Parietal lobe (tissue), 2 donors: ENCODE measurements at places on chromosomes 11 and 22. TPM values are rescaled to one million over a fixed set of nuclear protein-coding genes. Genes with fewer than 3 reads are reported as not detected.

CCDC87 gene
- total RNA-seq = 0.63 TPM

MMP13 gene
- total RNA-seq = not detected

PDE3B gene
- 52.0 TPM for total RNA-seq

POTEH gene
- total RNA-seq = not detected

NAT10 gene
- total RNA-seq = 23.5 TPM

CYP2R1 gene
- 48.8 TPM for total RNA-seq

OR10A2 gene
- not detected for total RNA-seq

DKK3 gene
- 226 TPM for total RNA-seq

SULT4A1 gene
- 55.7 TPM for total RNA-seq

PRODH gene
- total RNA-seq = 2.8 TPM

GPR83 gene
- total RNA-seq = 0.63 TPM

OR5M8 gene
- not detected for total RNA-seq

SAA4 gene
- not detected for total RNA-seq

KCNQ1 gene
- total RNA-seq = not detected

DBX1 gene
- not detected for total RNA-seq

C11orf68 gene
- 11.6 TPM for total RNA-seq

KLHL35 gene
- 36.0 TPM for total RNA-seq

ANKK1 gene
- not detected for total RNA-seq

TPBGL gene
- not detected for total RNA-seq

CNGA4 gene
- 0.63 TPM for total RNA-seq

NLRP14 gene
- total RNA-seq = 1.6 TPM

RAC2 gene
- not detected for total RNA-seq

DRICH1 gene
- 1.6 TPM for total RNA-seq

DCPS gene
- 5.3 TPM for total RNA-seq

SORL1 gene
- total RNA-seq = 116 TPM

DDI1 gene
- total RNA-seq = not detected

OR52L1 gene
- not detected for total RNA-seq

PKP3 gene
- not detected for total RNA-seq

TMPRSS6 gene
- not detected for total RNA-seq

OR52I1 gene
- total RNA-seq = not detected

HIC2 gene
- total RNA-seq = 17.8 TPM

TBX10 gene
- not detected for total RNA-seq

SOX10 gene
- total RNA-seq = 3.4 TPM

OR4D5 gene
- not detected for total RNA-seq

MUC15 gene
- total RNA-seq = not detected

RTN4RL2 gene
- total RNA-seq = 1.6 TPM

OR52A1 gene
- total RNA-seq = not detected

TSKU gene
- 14.7 TPM for total RNA-seq

KRTAP5-2 gene
- total RNA-seq = not detected

FOXRED1 gene
- total RNA-seq = 22.5 TPM

KDM4D gene
- total RNA-seq = 0.94 TPM

ATG16L2 gene
- 10.0 TPM for total RNA-seq

ALG12 gene
- 20.7 TPM for total RNA-seq

IFITM10 gene
- total RNA-seq = 0.94 TPM

PLEKHA7 gene
- 18.5 TPM for total RNA-seq

TRIM49 gene
- total RNA-seq = not detected

PPM1F gene
- 30.7 TPM for total RNA-seq

OSBP2 gene
- 62.3 TPM for total RNA-seq

CASP5 gene
- total RNA-seq = not detected

OSM gene
- total RNA-seq = not detected

SMIM35 gene
- total RNA-seq = not detected

OR2AT4 gene
- total RNA-seq = not detected

VSIG2 gene
- total RNA-seq = not detected

GRIA4 gene
- total RNA-seq = 141 TPM

RFPL3 gene
- not detected for total RNA-seq

P2RX3 gene
- not detected for total RNA-seq

TTC36 gene
- total RNA-seq = 7.2 TPM
